Prostate gland (tissue), 2 donors: ENCODE measurements at places on chromosomes 5 and 9. TPM values are rescaled to one million over a fixed set of nuclear protein-coding genes. Genes with fewer than 3 reads are reported as not detected.

The NIPBL gene
- total RNA-seq = 43.2 TPM

The CCL19 gene
- not detected for total RNA-seq

The SGCD gene
- total RNA-seq = 3.6 TPM

The OCLN gene
- total RNA-seq = 20.2 TPM

The HRH2 gene
- 5.3 TPM for total RNA-seq

The PAEP gene
- 3.0 TPM for total RNA-seq

The LMAN2 gene
- total RNA-seq = 369 TPM

The SHLD3 gene
- 2.1 TPM for total RNA-seq

The WDR38 gene
- total RNA-seq = not detected

The SLC36A3 gene
- total RNA-seq = not detected

The TAS2R1 gene
- not detected for total RNA-seq

The IQGAP2 gene
- 64.9 TPM for total RNA-seq

The RANBP6 gene
- 10.3 TPM for total RNA-seq

The GPR150 gene
- 0.51 TPM for total RNA-seq

The TRIP13 gene
- total RNA-seq = 1.8 TPM

The EGR1 gene
- total RNA-seq = 19.5 TPM
